ENCODE measurements at places on chromosomes 7 and 10.
A peak's percentile ranks its signal among the peaks of the same experiment; 100 is the strongest.

- DNase-seq, result peak; percentile 70
Observed at GRCh38 chr7:44145969-44146911, 5.1 kb upstream of the MYL7 start.

GRCh38 chr7:106050746-106051117 lies 61.4 kb downstream of the SYPL1 start:
- DNase-seq, result no peak

DNA sequence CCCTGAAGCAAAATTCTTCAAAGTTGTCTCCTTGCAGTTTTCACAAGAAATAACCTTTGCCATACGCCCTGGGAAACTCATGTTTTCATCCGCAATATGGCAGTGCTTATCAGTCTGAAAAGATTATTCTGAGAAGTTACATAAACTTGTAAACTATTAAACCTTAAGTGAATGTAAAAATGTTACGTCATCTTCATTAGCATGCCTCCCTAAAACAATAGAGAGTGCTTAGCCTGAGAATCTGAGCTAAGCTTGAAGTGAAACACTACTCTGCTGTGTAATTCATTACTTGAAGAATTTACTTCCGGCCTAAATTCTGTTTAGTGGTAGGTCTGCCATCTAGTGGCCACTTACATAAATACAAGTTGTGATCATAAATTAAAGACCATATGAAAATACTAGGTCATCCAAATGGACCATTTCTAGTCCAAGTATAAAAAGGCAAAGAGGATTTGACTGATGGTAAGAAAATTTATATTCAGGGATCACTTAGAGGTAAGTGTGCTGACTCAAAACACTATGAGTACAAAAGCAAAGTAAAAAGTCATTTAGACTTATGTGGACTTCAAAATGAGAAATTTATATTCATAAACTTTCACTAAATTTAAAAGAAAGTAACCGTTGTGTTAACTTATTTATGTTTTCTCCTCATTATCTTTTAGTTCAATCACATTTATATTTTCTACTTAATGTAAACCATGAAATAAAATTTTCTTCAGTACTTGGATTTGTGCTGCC lies 745.1 kb upstream of the LRRTM3 start:
- peak; percentile 70 for DNase-seq

GRCh38 chr7:300048-300447 lies 10.1 kb downstream of the FOXL3 start:
- no peak for DNase-seq

DNA sequence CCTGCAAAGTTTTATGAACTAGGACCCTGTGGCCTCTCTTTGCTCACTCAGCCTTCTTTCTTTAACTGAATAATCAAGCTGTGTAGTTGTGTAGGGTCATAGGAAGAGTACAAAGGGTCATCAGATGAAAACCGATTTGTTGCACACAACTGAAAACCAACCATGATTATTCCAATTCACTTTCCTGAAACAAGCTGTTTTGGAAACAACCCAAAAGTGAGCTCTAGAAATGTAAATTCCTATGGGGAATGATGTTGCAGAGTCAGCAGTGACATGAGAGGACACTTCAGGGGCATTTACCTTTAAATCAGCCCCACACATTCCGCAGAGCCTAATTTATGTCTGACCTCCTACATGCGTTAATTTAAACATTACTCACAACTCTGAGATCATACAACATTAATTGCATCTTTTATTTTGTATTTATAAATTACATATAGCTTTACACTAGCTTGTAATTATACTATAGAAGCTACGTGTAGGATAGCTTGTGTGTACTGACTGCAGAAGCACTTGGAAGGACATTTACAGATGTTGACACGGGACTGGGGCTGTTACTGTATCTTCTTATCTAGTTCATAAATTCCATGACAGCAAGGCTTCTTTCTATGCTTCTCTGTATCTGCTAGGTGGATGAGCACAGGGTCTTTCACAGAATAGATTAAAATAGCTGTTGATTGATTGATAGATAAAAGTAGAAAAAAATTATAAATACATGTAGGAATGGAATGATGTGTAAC lies 139.9 kb upstream of the AKR1E2 start:
- no peak for DNase-seq

- no peak for DNase-seq
Observed at GRCh38 chr7:141409801-141410329, 141.3 kb upstream of the AGK start.

GRCh38 chr10:52778511-52779392 lies 6.2 kb upstream of the MBL2 start:
- DNase-seq, result peak; percentile 74

DNA sequence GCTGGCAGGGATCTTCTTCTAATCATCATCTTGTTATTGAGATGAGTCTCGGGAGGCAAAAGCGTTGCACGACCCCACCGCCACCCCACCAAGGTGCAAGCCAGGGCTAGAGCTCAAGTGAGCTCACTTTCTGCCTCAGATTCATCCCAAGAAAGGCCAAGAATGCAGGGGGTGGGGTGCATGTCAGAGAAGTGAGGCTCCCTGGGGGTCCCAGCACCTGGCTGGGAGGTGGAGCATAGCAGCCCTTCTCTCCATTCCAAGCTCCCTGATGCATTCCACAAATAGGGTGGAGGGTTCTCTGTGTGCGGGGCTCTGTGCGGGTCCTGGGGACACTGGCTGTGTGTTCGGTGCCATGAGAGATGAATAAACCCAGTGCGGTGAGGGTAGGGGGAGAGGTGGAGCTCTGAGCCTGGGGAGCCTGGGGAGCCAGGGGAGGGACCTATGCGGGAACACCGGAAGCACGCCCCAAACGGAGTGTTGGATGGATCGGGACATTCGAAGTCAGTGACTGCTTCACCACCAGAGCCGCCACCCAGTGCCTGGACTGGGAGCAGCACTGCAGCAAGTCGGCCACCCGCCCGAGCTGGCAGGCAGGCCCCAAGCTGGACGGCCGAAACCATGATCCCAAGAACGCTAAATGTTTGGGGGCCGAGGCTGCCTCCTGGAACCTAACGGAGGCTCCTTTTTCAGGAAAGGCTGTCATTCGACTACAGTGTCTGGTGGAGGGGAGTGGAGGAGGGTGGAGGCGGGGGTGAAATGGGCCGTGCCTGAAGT lies 17.9 kb upstream of the HMX3 start:
- no peak for DNase-seq

DNA sequence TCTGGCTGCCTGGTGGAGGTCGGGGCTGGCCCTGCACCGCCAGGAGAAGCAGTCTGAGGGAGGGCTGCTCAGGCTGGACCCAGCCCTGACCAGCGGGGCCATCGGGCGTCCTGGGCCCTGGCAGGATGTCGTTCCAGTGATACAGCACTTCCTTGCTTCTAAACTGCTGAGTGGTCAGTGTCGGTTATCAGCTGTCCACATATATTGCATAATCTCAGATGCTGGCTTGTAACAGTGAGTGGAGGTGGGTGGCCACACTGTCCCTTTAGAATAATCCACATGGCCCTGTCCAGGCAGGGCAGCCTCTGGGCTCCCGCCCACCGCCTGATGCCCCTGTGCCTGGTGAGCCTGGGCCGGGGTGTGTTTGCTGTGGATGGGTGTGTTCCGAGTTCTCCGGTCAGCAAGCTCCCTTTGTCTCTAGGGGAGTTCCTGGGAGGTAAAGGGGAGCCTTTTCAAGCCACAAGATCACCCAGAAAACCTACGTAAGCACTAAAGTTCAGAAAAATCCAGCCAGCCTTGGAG lies 86.1 kb downstream of the LHPP start:
- no peak for DNase-seq

DNA sequence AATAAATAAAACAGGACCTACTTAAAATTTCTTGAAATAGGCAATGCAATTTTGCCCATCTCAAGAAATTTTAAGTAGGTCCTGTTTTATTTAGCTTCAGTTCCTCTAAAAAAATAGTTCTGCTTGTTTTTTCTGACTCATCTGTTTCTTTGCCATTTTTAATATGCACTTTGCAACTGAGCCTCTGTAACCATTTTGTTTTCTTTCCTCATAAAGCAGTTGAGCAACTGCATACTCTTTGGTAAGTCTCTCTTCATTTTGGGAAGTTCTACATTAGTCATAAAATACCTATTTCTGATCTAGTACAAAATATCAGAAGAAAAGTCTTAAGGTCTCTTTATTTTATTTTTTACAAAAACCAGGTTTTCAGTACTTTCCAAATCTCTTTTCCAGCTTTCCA lies 18.0 kb downstream of the TAS2R40 start:
- no peak for DNase-seq

All from left kidney (tissue), 8 donors.